ENCODE measurements at places on chromosomes 13 and 19.

DNA sequence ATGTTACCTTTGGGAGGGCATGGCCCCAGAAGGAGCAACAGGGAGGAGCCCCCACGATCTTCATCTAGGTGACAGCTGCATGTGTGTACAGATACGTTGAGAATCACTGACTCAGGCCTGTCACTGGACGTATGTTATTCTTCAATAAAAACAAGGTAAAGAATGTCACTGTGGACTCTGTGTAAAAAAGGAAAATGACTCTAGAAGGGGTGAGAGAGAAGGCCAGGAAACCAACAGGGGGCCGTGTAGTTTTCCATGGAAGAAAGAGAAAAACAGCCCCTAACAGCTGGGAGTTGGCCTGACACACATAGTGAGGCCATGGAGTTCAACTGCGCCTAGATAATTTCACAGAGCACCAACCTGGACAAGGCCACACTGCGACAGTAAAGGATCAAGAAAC lies 1.9 kb upstream of the LYPD3 start:
- DNase-seq = no peak

- no peak for DNase-seq
Measured at GRCh38 chr13:95128045-95128643, 173.1 kb downstream of the ABCC4 start.

- no peak for DNase-seq
Measured at GRCh38 chr19:36019061-36019670, 5.2 kb upstream of the ALKBH6 start.

DNA sequence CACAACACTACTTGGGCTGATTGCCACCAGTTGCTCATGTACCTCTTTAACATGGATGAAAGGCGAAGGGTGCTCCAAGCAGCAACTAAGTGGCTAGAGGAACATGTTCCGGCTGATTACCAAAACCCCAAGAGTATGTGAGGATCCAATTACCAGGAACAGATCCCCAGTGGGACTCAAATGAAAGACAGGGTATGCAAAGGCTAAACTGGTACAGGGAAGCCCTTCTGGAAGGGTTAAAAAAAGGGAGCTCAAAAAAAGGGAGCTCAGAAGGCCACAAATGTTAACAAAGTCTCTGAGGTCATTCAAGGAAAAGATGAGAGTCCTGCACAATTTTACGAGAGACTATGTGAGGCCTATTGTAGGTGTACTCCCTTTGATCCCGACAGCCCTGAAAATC lies 604.7 kb downstream of the UQCRFS1 start:
- no peak for DNase-seq

DNA sequence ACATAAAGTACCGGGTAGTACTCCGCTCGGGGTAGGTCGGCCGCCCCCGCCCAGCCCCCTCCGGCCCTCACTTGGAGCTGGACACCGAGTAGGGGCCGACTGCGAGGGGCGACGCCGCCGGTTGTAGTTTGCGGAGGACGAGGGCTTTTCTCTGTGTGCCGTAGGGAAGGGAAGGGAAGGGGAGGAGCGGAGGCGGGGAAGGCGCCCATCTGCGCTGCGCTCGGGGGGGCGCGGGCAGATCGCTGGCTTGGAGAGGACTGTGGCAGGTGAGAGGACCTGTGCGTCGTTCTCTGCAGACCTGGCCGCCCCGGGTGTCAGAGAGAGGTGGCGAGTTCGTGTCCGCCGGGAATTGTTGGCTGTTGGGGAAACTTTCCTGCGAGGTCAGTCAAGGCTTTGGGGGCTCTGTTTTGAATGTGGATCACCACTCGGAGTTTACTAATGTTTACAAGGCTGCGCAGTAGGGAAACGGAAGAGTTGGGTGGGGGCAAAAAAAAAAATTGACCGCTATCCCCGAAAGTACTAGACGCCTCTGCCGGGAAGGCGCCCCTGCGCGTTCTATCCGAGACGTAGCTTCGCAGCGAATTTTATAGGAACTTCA lies 1.4 kb downstream of the ING1 start:
- peak; percentile 72 for DNase-seq

DNA sequence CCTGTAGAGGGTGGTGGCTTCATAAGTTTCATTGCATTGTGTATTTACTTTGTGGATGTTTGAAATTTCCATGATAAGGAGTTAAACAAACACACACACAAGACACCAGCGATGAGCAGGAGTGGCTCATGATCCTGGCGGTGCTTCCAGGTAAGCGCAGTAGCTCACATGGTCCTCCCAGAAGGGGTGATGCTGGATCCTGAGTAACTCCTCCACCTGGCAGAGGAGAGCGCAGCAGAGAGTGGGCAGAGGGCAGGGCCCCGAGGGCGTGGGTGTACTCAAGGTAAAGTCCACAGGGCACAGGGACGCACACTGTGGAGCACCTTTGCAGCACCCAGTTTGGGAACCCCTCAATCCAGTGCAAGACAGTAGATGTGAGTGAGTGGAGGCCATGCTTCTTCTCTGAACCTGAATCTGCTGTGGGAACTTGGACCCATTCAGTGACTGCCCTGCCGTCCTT lies 54.0 kb downstream of the RFX2 start:
- no peak for DNase-seq

GRCh38 chr19:28956421-28956820 lies 256.5 kb downstream of the UQCRFS1 start:
- DNase-seq = no peak

DNA sequence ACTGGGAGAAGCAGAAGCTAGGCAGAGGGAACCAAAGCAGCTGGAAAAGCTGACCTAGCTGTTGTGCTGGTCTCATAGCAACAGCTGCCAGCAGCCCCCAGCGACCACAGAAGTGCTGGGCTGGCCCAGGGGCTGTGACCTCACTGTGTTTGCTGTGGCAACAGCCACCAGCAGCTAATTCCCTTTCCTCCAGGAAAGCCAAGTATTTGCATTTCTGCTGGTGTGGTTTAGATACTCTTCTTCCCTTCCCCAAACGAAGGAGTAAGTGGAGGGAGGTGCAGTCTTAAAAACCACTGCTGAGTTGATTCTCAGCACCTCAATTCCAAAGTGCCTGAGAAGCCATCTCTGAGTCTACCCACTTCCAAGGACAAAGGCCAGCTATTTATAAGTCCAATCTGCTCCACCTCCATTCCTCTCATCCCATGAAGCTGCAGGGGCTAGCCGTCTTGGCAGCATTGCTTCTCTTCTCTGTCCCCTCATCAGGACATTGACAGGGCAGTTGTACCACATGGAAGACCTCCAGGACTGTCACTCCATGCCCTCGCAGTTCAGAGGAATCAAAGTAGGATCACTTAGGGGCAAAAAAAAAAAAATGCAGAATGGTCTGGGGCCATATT lies 11.5 kb upstream of the CCDC97 start:
- DNase-seq = no peak

- DNase-seq = no peak
Measured at GRCh38 chr19:1758231-1758577, 4.9 kb downstream of the ONECUT3 start.

DNA sequence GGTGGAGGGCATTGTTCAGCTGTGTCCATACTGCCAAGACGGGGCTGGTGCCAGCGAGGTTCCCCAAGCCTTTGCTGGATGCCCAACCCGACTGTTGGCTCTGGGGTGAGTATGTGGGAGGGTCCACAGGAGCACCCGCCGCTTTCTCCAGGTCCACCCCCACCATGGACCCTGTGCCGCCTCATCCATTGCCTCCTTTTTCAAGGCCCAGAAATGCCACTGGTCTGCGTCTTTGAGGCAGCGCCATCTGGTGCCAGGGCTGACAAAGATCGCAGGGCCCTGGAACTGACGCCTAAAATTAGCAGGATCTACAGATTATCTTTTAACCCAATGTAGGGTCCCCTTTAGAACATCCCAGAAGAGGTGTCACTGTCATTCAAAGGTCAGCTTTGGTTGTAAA lies 34.6 kb downstream of the NFIX start:
- peak; percentile 24 for DNase-seq

DNA sequence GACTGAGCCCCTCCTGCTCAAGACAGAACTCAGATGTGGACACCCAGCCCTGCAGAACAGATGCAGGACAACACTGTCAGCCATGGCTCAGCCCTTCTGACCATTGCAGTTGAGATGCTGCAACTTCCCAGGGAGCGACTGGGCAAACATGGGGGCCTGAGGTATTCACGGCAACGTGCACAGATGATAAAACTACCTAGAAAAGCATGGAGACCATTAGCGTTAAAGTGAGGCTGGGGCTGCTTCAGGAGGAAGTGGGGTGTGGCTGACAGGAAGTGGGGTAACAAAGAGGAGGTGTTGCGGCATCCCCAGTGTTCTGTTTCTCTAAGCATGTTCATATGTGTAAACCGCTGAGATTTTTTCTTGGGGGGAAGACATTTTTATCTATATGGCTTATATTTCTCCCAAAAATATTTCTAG lies 1.3 kb upstream of the SIGLEC9 start:
- DNase-seq = peak; percentile 26

GRCh38 chr19:17687857-17688784 lies at the start of gene UNC13A:
Gene UNC13A, minus strand, starts transcription at chr19:17688354. Its CDS starts 155 bp downstream, at chr19:17688199.
- DNase-seq = no peak

GRCh38 chr19:46016426-46017094 lies 6.3 kb downstream of the PGLYRP1 start:
- DNase-seq = peak; percentile 53

DNA sequence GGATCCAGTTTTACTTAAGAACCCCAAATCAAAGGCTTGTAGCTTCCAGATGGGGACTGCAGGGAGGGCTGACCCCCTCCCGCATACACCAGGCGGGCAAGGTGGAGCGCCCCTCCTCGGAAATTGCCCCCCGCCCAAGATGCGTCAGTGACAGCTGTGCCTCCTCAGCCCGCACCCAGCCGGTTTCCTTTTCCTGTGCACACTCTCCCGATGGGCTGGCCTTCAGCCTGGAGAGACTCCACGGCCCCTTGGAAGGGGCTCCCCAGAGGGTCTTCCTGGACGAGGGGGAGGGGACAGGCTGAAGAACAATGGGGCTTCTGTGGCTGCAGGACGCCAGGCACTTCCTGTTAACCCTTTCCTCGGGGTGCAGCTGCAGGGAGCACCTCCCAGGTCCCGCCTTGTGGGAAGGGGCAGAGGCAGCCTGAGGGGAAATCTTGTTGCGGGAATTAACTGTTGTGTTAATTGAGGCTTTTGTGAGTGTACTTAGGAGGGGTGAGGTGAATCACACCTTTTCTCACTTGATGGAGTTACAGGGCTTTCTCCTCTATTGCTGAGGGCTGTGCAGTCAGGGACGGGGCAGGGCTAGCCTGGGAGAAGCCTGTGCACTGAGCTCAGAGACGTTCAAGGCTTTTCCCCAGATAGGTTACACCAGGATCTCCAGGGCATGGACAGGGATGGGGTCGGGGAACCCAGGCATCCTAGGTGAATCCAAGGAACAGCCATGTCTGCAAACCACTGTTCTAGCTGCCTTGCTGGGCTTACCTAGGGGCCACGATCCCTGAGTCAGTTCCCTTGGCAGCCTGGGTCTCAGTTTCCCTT lies 14.3 kb downstream of the IER2 start:
- peak; percentile 77 for DNase-seq

DNA sequence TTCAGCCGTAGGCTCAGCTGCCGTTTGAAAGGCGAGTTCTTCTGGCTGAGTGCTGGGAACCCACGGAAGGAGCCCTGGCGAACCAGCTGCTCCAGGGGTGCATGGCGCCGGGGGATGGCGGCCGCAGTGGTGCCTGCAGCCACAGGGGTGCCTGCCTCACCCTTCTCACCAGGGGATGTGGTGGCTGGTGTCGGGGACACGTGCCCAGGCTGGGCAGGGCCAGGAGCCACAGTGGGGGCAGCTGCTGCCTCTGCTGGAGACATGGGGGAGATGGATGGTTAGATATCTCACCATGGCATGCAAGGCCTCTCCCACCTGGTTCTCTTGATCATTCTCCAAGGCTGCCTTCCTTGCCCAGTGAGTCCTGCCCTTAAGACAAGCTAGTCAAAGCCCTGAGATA lies 17.1 kb downstream of the NUMBL start:
- DNase-seq = no peak

DNA sequence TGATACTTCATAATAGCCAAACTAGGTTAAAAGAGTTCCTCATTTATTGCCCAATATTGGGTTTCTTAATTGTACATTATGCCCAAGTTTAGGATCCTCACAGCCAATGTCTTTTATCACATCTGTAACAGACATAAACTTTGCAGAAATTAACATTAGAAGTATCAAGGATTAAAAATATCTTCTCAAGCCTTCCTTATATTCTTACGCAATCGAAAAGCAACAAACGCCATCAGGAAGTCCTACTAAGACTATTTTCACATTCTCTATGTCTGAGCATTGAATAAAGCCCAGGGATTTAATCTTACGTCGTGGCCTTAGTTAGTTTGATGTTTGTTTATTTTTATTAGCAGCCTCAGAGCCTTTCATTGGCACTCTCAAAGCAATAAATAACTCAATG lies 1660.4 kb upstream of the MIR17HG start:
- no peak for DNase-seq
